ENCODE measurements at places on chromosomes 16 and 17. TPM values are rescaled to one million over a fixed set of nuclear protein-coding genes. Genes with fewer than 3 reads are reported as not detected.
A peak's percentile ranks its signal among the peaks of the same experiment; 100 is the strongest.

DNA sequence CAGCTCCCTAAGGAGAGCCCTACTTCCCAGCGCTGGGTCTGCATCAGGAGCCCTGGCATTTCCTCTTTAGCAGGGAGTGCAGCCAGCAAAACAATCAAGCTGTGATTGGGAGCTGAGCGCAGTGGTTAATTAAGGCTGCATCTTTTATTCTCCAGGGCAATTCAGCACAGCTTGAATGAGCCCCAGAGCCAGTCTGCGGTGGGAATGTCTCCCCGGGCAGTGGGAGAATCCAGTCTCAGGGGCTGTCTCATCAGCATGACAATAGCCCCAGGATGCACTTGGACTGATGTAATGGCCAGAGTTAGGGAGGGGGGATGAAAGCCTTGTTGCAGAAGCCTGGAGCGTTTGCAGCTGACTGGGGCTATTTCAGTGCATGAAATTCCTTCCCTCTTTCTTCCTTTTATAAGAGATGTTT, 292.6 kb upstream of the SOX9 start:
- DNase-seq = no peak

OR1A1 gene
- not detected for total RNA-seq

DNA sequence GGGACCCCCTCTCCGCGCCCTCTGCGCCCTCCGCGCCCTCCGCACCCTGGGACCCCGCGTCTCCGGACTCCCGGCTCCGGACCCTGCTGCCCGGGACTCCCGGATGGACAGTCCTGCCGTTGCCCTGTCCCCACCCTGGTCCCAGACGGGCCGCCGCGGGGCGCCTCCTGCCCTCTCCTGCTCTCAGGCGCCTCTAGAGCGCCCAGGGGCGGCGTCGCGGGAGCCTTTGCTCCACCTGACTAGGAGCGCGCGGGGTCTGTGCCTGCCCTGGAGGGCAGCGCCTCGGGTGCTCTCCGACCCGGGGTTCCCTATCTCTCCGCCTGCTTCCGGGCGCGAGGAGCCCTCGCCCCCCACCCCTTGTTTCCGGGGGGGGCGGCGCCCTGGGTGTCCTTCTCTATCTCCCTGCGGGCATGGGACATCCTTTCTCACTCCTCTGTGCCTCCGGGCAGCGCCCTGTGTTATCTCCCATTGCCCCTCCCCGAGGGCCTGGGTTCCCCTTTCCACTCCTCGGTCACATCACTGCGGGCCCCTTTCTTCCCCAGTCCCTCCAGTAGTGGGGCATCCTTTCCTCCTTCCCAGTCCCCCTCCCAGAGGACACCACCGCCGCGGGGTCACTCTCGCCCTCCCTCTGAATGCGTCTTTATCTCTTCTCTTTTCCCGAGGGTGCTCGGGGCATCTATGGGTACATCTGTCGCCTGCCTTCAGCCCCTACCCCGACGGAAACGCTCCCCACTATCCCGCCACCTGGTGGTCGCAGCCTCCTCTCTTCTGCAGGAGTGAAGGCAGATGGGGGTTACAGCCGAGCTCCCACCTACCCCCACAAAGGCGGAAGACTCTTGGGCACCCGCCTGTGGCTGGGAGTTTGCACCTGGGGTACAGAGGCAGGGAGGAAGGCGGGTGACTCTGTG, 875 bp downstream of the PRKCB start:
- peak; percentile 61 for DNase-seq

NRN1L gene
- total RNA-seq = 0.67 TPM

- peak; percentile 96 for DNase-seq
Measured at GRCh38 chr16:88505405-88506082, 52.5 kb downstream of the ZFPM1 start.

KCTD19 gene
- not detected for total RNA-seq

- DNase-seq = no peak
Measured at GRCh38 chr17:4499431-4500190, 930 bp downstream of the SPNS2 start.

PRAC1 gene
- total RNA-seq = not detected

- no peak for DNase-seq
Measured at GRCh38 chr16:88798073-88798472, 5.5 kb upstream of the CDT1 start.

DNA sequence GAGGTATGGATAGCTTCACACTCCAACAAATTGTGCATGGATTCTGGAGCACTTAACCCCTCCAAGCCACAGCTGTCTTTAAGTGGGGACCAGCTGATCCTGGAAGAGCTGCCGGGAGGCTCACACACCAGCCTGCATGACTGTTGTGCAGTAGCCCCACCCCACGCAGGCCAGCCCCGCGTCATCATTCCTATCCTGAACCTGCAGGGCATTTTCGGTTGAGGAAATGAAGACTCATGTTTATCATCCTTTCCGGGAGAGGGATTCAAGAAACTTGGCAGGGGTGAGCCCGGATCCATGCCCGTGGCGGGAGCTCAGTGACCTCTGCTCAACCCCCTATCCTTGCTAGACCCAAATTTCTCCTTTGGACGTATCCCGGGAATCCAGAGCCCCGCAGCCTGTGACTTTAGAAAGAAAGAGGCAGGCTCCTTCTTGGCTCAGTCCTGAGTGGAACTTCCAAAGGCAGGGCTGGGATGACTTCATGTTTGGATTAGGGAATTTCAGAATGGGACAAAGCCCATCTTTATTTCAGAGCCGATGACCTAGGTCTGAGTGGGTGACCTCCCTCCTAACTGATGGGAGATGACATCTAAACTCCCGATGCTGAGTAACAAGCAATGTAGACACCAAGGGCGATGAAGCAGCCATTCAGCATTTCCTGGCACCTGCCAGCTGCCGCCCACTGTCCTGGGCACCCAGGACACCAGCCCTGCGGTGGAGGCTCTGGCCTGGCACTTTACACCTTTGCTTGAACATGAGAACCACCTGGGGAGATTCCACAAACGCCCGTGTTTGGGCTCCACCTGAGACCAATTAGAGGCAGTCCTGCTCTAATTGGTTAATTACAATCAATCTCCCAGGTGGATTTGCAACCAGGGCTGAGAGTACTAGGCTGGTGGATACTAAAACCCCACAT, 43.3 kb upstream of the CMIP start:
- no peak for DNase-seq

DNA sequence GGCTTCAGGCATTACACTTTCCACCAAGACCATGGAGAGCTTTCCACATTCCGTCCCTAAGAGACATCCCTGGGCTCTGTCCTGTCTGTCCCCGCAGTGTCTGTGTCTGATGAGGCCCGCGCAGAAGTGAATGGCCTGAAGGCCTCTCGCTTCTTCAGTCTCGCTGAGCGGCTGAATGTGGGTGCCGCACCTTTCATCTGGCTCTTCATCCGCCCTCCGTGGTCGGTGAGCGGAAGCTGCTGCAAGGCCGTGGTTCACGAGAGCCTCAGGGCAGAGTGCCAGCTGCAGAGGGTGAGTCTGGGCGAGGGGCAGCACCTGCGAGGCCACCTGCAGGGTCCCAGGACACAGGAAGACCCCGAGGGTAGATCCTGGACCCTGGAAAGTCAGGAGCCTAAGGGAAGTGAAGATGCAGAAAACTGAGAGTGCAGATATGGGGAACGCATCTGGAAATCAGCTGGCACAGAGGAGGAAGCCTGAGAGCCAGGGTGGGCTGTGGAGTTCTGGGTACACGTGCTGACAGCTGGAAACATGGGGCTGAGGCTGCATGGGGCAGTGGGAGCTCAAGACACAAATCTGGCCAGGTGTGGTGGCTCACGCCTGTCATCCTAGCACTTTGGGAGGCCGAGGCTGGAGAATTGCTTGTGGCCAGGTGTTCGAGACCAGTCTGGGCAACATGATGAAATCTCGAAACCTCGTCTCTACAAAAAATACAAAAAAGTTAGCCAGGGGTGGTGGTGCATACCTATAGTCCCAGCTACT, 8.0 kb downstream of the CCNF start:
- no peak for DNase-seq

DYNLRB2 gene
- total RNA-seq = 0.46 TPM
